ENCODE measurements at places on chromosomes 6 and 20. TPM values are rescaled to one million over a fixed set of nuclear protein-coding genes. Genes with fewer than 3 reads are reported as not detected.

BCAS1 gene
- not detected for total RNA-seq

AVP gene
- 0.51 TPM for total RNA-seq

CDH26 gene
- total RNA-seq: 1.6 TPM

PI16 gene
- 27.8 TPM for total RNA-seq

RBM38 gene
- total RNA-seq: 91.5 TPM

PHACTR1 gene
- total RNA-seq: 114 TPM

GRM1 gene
- total RNA-seq: 2.2 TPM

TDRD6 gene
- total RNA-seq: 0.32 TPM

SIRPB1 gene
- 0.35 TPM for total RNA-seq

CYP24A1 gene
- not detected for total RNA-seq

SHLD1 gene
- total RNA-seq: 7.4 TPM

RAMACL gene
- 1.3 TPM for total RNA-seq

ZSCAN23 gene
- total RNA-seq: 2.1 TPM

TAAR9 gene
- not detected for total RNA-seq

PAX1 gene
- total RNA-seq: not detected

ARG1 gene
- total RNA-seq: not detected

LPA gene
- not detected for total RNA-seq

IL20RA gene
- total RNA-seq: 9.1 TPM

CEP85L gene
- total RNA-seq: 17.6 TPM

WFDC10B gene
- not detected for total RNA-seq

PHACTR3 gene
- 10.0 TPM for total RNA-seq

BYSL gene
- 9.0 TPM for total RNA-seq

GTSF1L gene
- not detected for total RNA-seq

SLC24A3 gene
- total RNA-seq: 0.62 TPM

HLA-DRB1 gene
- 27.5 TPM for total RNA-seq

CGA gene
- not detected for total RNA-seq

FOXF2 gene
- 0.16 TPM for total RNA-seq

SPTLC3 gene
- 5.9 TPM for total RNA-seq

MLIP gene
- total RNA-seq: 403 TPM

IP6K3 gene
- total RNA-seq: 44.2 TPM

PTPRT gene
- total RNA-seq: 0.11 TPM

TPD52L1 gene
- 43.5 TPM for total RNA-seq

THBS2 gene
- total RNA-seq: 8.6 TPM

CAP2 gene
- 118 TPM for total RNA-seq

DAAM2 gene
- 13.0 TPM for total RNA-seq

HSF2 gene
- total RNA-seq: 19.5 TPM

MLN gene
- total RNA-seq: not detected

SYNDIG1 gene
- 11.5 TPM for total RNA-seq

PTCRA gene
- total RNA-seq: not detected
